NCI-H460 (cell line): ENCODE measurements at places on chromosomes 16 and 17. TPM values are rescaled to one million over a fixed set of nuclear protein-coding genes. Genes with fewer than 3 reads are reported as not detected.
A peak's percentile ranks its signal among the peaks of the same experiment; 100 is the strongest.

IGFALS gene
- not detected in 2 replicates for total RNA-seq

ST6GALNAC2 gene
- total RNA-seq: 1.4 and 3.1 TPM in 2 replicates

HSPB9 gene
- total RNA-seq: 0.07 TPM in 1 of 2 replicates, not detected in the other

TUBB3 gene
- 68.3 and 75.9 TPM in 2 replicates for total RNA-seq

ZNF423 gene
- total RNA-seq: 0.06 TPM in 1 of 2 replicates, not detected in the other

- peak; percentile 65 for DNase-seq
Measured at GRCh38 chr16:8173111-8173644, 417.1 kb downstream of the TMEM114 start.

- DNase-seq: no peak
Measured at GRCh38 chr17:61393904-61394629, 5.6 kb upstream of the TBX2 start.

UTS2R gene
- total RNA-seq: not detected in 2 replicates

CRYM gene
- total RNA-seq: not detected in 2 replicates

SEPTIN12 gene
- not detected in 2 replicates for total RNA-seq

DNA sequence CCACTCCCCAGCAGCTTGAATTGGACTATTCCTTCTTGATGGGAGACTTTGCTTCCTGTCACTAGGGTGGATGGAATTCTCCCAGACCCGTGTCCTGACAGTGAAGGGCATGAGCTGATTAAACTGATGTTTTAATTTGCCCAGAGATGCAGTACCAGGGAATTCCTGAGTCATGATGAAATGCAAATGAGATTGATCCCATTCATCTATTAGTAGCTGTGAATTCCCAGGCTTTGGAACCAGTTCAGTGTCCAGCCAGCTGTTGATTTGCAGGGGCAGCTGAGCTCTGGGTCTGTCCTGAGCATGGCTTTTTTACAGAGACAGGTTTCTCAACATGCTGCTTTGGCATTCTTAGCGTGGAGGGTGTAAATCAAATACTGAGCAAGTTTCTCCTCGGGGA, 157.9 kb downstream of the PITPNC1 start:
- no peak for DNase-seq

DNA sequence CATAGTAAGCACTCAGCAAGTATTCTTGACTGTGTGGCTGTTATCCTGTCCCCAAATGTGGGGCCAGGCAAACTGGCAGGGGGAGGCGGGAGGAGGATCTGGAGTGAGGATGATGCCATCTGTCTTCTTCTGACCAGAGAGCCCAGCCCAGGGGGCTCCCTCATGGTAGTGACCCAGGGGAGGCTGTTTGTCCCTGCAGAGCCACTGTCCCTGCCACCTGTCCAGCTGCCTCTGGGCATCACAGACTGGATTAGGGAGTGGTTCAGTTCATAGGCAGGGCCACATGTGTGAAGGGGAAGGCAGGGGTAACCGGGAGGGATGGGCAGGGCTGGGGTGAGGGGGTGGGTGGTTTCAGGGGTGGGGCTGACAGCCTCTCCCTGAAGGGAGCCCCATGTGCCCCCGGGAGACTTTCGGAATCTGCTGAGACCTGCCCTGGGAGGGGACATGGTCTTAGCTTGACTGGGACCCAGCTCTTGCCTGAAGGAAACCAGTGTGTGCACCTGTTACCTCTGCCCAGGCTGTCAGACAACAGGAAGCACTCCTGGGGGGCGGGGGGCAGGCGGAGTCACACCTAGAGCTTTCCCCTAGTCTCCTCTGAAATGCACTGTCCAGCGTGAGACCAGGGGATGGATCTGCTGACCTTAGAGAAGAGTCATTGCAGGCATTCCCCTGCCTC, 15.2 kb downstream of the ARHGAP23 start:
- DNase-seq: no peak
